Amniotic epithelial cell (primary cell): ENCODE measurements at places on chromosomes 5 and 9.

- DNase-seq: no peak
These were observed 246.6 kb downstream of the SLCO4C1 start for GRCh38 chr5:102049517-102049916.

DNA sequence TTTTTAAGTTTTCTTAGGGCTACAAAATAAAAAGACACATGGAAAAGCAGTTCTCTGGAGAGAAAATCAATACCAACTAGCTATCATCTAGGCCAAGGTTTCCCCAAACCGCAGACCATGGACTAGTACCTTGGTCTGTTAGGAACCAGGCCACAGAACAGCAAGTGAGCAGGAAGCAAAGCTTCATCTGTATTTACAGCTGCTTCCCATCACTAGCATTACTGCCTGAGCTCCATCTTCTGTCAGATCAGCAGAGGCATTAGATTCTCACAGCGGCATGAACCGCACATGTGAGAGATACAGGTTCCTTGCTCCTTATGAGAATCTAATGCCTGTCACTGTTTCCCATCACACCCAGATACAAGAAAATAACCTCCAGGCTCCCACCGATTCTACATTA lies 1907.6 kb upstream of the ACO1 start:
- no peak for DNase-seq

DNA sequence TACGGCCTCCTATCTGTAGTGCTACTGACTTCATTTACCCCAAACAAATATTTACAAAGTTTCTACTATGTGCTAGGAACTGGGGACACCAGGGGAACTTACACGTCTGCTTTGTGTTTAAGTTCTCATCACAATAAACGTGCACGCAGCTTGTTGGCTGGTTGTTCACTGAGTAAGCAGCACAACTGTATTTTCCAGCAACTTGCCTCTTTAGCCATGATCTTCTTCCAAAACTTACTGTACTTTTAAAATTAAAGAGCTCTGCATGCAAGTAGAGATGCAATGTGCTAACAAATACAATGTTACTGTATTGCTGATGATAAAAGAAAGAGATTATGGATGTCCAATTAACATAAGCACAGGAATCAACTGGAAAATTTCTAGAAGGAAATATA lies 62.8 kb downstream of the RAPGEF1 start:
- DNase-seq: no peak

DNA sequence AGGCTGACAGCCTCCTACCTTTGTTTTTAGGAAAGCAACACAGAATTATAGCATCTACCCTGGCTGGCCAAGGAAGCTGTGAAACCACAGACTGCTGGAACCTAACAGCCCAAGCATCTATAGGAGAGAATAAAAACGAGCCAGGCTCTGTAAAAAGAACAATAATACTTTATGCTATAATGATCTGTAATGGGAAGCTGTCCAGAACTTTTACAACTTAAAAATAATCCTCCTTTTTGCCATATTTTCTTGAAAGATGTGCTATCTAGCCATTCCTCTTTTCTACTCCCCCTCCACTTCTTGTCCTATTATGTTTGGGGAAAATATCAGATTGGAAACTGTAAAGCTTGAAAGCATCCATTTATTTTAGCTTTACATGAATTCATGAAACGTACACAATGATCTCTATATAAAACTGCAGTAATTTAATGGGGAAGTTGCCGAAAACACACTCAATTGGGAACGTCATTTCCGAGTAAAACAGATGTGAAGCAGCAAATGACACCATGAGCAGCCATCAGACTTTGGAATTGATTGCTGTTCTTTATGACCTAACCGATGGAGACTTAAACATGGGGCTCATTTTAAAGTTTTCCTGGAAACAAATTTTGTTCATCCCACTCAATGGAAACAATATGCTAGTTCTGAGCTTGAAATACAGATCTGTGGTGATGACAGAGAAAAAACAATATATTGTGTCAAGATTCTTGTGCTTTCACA lies 450.3 kb upstream of the CLINT1 start:
- no peak for DNase-seq

GRCh38 chr9:25827626-25828025 lies 149.4 kb upstream of the TUSC1 start:
- no peak for DNase-seq

DNA sequence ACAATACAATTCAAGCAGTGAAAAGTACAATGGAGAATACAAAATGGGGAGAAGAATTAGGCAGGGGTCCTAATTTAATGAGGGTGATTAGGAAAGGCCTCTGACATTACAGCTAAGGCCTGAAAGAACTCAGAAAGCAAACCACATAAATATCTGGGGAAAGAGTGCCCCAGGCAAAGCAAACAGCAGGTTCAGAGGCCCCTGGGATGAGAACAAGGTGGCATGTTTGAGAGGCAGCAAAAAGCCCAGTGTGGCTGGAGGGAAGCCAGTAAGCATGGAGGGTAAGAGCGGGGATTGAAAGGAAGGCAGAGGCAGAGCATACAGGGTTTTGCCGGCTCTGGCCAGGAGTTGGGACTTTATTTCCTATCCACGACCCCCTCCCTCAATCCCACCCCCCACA lies 33.4 kb upstream of the VDAC1 start:
- no peak for DNase-seq
